ENCODE measurements at places on chromosomes 6 and 20.
A peak's percentile ranks its signal among the peaks of the same experiment; 100 is the strongest.

- no peak for DNase-seq
These were observed 14.4 kb downstream of the GMPR start for GRCh38 chr6:16252686-16253299.

- DNase-seq = no peak
These were observed 681 bp downstream of the DIDO1 start for GRCh38 chr20:62925420-62926228.

DNA sequence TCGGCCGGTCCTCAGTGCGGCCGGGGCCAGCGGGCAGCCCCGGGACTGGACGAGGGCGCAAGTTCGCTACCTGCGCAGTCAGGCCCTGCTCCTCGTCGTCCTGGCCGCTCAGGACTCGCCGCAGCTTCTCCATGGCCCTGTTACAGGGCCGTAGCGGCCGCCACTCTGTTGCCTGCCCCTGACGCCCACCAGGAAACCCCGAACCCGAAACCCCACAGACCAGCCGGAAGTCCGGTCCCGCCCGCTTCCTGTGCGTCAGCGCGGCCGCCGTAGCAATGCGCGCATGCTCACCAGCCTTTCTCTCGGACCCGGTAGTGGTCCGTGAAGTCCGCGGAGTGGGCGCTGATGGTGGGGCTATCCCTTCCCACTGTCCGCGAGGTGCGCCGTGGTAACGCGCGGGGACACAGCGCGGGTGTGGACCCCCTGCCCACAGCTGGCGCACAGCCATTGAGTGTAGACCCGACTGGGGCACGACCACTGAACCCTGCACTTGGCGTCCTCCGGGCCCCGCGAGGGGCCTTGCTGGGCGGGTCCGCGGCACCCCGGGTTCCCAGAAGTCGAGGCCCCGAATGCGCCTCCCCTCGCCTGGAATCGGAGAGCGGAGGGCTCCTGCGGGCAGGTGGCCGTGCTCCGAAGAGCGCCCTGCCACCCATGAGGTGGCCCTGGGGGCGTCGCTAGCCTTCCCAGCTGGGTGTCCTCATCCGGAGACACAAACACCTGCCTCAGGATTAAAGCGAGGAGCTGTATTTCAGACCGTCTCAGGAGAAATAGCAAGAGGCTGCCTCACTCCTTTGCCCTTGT is at the start of gene SFT2D1:
Gene SFT2D1, minus strand, starts transcription at position 197 of the 801 bp plus-strand sequence. Its CDS starts 64 bp downstream, at position 133.
- DNase-seq = no peak

DNA sequence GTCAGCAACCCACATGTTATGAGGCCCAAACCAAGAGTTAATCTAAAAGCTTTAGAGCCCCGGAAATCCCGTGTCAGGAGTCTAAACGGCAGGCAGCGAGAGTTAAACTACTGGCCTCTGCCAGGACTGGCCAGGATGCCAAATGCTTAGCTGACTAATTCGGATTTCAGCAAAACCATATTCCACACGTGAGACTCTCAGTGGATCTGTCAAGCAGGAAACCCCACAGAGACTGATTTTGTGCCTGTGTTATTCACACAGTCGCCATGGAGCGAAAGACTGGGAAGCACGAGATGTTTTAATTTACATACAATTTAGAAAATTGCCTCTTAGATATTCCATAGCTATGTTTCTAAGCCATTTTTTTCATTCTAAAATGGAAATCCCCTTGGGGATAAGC is 152.9 kb downstream of the RNASET2 start:
- DNase-seq = no peak

DNA sequence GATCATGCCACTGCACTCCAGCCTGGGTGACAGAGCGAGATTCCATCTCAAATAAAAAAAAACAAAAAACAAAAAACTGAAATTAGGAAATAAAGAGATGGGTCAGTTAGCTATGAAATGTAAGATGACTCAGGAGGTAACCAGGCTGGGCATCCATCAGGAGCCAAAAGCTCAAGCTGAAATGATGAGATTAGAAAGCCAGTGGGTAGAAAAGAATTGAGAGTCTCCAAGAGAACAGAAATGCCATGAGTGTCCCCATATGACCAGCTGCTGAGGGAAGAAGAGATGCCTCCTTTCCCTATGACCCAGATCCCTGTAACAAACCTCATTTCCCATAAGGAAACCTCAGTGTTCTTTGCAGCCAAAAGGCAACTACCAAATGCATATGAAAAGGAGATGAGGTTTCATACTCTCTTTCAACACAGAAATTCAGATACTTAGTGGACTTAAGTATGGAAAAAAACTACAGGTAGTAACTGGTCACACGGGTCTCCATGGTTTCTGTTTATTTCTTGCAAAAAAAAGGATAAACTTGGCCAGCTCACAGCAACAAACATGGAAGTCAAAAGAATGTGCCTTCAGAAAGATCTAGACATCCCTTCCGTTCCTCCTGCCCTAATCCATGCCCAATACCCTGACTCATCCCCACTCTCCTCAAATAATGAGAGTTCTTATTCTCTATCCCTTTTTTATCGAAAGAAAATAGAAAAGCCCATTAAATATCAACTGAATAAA is 8.1 kb downstream of the ARHGAP18 start:
- no peak for DNase-seq

GRCh38 chr6:75751443-75751842 is 2.4 kb downstream of the MYO6 start:
- no peak for DNase-seq

DNA sequence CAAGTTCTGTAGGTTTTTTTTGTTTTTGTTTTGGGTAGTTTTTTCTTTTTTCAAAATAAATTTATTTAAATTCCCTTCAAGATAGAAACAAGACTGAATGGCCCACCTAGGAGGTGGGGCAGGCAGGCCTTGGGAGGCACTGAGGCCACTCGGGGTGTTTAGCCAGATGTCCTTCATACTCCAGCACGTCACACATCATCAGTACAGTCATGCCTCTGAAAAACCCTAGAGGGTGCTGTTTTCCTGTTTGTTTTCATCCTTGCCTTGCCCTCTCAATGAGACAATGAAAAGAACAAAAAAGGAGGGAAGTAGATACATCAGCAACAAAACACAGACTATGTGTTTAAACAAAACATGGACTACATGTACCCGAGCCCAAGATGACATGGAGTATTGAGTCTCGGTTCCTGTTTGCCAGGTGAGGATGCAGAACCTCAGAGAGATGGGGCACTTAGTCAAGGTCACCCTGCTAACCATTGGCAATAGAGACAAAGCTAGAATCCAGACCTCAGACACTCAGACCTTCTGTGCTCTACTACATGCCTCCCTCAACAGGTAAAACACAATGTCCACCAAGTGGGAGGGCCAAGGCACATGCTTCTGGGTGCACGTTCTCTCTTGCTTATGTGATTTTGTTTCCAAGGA is 26.8 kb upstream of the CLIC5 start:
- no peak for DNase-seq

DNA sequence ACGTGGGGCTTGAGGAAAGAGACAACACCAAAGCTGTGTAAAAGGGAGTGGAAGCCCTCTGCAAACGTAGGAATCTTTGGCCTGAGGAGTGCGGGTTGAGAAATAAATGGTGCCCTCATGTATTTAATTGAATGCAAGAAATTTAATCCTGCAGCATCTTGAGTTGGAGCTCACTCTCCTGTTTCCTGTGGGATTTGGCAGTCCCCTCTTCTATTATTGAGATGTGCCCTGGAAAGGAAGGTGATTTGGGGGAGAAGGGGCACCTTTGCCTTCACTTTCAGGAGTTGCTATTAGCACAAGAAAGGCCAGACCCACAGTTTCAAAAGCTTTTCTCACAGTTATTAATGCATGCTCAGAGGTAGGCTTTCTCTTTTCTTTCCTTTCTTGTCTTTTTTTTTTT is 201.4 kb upstream of the HDDC2 start:
- no peak for DNase-seq

- DNase-seq = no peak
These were observed 47.3 kb upstream of the SASH1 start for GRCh38 chr6:148295261-148295887.

GRCh38 chr6:42783177-42783875 is 1.5 kb downstream of the BICRAL start:
- peak; percentile 40 for DNase-seq

- no peak for DNase-seq
These were observed 31.2 kb upstream of the NFATC2 start for GRCh38 chr20:51573576-51574243.

- no peak for DNase-seq
These were observed 267.9 kb upstream of the PLN start for GRCh38 chr6:118280210-118280609.

DNA sequence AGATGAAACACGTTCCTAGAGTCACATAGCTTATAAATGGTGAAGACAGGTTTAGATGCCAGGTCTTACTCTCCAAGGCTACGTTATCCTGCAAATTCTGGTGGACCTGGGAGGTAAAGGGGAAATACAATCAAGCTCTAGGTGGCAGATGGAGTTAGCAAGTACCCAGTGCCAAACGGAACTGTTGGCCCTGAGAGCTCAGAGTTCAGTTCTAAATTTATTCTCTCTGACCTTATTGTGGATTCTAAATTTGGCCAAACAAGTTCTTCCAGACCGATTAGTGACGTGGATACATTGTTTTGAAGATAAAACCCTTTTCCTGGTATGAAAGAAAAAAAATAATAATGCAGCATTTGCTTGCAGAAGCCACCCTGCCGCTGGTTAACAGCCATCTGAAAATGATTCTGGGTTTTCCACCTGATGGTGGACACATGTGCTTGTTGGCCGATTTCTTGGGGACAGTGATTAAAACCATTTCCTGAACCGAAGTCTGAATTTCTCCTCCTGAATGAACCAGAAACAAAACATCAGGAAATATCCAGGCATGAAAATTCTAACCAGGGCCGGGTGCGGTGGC is 32.5 kb downstream of the RIPOR3 start:
- DNase-seq = no peak

DNA sequence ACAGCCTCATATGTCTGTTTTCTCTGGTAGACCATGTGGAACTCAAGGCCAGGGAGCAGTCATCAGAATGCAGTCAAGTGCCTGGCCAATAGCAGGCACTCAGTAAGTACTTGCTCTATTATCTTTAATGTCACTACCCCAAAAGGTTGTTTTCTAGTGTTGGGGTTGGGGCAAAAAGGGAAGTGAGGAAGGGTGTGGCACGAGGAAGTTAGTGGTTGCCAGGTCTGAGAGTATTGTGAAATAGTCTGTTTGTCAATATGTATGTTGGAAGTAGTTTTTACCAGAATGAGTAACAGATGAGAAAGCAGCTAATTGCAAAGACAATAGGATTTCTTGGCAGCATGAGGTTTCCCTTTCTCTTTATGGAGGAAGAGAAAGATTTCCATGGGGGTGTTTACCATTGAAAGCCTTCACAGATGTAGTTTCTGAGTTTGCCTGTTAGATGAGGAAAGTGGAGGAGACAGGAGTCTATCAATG is 59.5 kb upstream of the ARMH2 start:
- DNase-seq = peak; percentile 61

GRCh38 chr20:32650401-32650944 is 23.3 kb downstream of the C20orf203 start:
- DNase-seq = no peak

GRCh38 chr20:36313926-36314325 is 7.8 kb downstream of the DLGAP4 start:
- no peak for DNase-seq

- DNase-seq = no peak
These were observed 7.0 kb upstream of the ZKSCAN8 start for GRCh38 chr6:28134716-28135115.

GRCh38 chr20:57398231-57398821 is 7.1 kb downstream of the RBM38 start:
- DNase-seq = no peak

GRCh38 chr20:19462491-19462890 is 250.0 kb downstream of the SLC24A3 start:
- DNase-seq = no peak

Measured in foreskin keratinocyte (primary cell).